ENCODE measurements at places on chromosomes 12 and 14.

DNA sequence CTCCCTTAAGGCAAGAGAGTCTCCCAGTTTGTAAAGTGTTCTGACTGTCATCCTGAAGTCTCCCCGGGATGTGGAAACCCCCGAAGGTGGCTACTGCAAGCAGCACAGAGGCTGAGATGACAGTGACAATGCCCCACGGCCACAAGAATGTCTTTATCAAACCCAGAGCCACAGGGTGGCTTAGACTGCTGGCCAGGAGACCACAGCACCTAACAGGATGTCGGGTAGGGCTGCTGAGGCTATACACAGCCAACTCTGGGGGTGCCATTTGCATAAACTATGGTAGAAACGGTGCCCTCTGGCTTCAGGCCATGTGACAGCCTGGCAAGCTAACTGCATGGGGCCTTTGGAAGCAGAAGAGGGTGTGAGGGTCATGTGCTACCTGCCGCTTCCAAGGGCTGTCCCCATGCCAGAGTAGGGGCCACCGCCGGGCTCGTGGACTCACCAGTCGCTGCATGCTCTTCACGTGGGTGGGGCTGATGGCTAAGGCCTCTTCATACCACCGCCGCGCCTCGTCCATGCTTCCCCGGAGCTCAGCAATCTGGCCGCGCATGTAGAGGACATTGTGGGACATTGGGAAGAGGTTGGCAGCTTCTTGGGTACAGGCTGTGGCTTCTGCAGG, 180.9 kb downstream of the CALM1 start:
- DNase-seq = no peak

GRCh38 chr12:113090740-113091139, 34.2 kb downstream of the DTX1 start:
- no peak for DNase-seq

DNA sequence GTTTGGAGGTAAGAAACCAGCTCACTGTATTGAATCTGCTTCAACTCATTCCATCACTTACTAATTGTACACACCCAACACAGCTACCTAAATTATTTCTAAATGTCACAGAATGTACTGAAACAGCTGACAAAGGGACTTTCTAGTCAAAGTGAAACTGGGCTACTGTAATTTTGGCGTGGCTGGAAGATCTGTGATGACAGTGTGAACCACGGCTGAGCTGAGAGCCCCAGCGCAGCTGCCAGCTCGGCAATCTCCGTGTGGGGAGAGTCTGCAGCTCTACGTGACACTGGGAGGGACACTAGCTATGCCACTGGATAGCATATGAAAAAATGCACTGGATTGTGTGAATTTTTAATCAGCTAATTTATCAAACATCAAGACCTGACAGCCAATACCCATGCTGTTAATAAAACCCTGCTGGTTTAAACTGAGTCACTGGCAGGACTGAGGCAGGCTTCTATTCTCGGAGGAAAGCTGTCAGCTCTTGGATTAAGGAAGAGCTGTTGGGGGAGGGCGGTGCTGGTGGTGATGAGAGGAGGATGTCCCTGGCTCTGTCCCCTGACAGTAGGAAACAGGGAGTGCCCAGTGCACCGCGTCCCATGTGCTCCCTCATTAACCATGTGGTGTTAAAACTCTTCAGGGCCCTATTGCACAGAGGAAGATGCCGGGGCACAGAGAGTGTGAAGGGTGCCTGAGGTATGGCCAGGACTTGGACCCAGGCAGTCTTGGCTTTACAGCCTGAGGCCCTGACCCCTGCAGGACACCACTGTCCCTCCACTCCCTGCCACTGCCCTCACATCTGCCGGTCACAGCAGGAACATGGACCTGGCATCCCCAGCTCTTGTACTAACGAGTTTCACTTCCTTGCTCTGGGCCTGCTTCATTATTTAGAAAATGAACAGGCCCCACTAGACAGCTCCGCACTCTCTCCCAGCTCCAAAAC, 13.3 kb downstream of the SLC15A4 start:
- DNase-seq = no peak

GRCh38 chr14:79581912-79582576, 629.3 kb downstream of the DIO2 start:
- no peak for DNase-seq

DNA sequence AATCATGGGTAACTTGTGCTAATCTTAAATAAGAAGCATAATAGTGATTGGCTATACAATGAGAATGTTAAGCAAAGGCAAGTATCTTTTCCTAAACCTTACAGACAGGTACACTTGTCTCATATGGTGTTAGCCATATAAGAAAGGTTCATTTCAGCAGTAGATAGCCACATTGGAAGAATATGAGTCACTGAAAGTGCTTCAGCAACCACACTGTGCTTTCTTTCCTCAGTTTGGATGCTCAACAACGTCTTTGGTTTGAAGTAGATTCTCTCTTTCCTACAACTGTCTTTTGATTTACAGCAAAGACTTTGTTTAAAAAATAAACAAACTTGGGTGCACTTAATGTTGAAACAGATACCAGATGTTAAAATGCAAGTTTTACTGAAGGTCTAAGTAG, 8.9 kb downstream of the DDHD1 start:
- DNase-seq = no peak

GRCh38 chr14:77097006-77097699, 905 bp upstream of the CIPC start:
- DNase-seq = no peak

Measured in activated naive CD4-positive, alpha-beta T cell (primary cell).